ENCODE measurements at places on chromosomes 7 and 10.

DNA sequence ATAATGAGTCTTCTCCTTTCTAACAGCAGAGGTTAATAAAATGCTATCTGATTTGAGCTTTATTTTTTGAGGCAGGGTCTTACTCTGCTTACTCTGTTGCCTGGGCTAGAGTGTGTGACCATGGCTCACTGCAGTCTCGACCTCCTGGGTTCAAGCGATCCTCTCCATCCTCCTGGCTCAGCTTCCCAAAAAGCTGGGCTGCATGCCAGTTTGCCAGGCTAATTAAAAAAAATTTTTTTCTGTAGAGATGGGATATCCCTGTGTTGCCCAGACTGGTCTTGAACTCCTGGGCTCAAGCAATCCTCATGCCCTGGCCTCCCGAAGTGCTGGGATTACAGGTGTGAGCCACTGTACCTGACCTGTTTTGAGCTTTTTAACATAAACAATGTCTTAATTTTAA is 56.7 kb downstream of the SCD start:
- no peak for DNase-seq

- no peak for DNase-seq
Measured at GRCh38 chr10:109030581-109031210, 892.6 kb downstream of the XPNPEP1 start.

GRCh38 chr7:37344886-37345579 is 103.6 kb downstream of the ELMO1 start:
- peak; percentile 33 for DNase-seq

- no peak for DNase-seq
Measured at GRCh38 chr10:31930856-31931255, 2.2 kb upstream of the ARHGAP12 start.

DNA sequence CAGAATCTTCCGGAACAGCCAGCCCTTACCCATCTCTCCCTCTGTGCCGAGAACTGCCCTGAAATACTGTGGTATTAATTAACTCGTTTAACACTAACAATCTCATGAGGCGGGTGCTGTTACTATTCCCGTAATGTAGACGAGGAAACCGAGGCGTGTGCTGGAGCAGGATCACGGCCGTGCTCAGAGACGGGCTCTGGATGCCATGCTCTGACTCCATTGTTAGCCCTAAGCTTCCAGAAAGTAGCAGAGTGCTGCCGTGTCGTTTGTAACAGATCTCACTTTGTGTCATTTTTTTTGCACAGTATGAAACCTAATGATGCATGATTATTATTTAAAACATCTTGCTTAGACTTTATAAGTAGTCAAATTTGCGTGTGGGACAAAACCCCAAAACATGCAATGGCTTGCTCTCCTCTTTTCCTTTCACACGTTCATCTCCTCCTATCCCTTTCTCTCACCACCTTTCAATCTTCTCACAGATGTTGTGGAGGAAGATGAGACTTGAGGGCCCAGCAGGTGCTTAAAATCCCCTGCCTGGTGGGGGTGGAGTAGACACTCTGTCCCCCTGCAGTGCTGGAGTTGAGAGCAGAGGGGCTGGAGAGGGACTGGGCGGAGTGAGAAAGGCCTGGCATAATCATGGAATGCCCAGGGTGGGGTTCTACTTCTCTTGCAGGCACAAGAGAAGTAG is 482 bp upstream of the ACTR3C start:
- peak; percentile 46 for DNase-seq

GRCh38 chr10:49698679-49699078 is 19.2 kb downstream of the C10orf53 start:
- no peak for DNase-seq

GRCh38 chr10:83037653-83038052 is 1101.7 kb upstream of the GHITM start:
- no peak for DNase-seq

DNA sequence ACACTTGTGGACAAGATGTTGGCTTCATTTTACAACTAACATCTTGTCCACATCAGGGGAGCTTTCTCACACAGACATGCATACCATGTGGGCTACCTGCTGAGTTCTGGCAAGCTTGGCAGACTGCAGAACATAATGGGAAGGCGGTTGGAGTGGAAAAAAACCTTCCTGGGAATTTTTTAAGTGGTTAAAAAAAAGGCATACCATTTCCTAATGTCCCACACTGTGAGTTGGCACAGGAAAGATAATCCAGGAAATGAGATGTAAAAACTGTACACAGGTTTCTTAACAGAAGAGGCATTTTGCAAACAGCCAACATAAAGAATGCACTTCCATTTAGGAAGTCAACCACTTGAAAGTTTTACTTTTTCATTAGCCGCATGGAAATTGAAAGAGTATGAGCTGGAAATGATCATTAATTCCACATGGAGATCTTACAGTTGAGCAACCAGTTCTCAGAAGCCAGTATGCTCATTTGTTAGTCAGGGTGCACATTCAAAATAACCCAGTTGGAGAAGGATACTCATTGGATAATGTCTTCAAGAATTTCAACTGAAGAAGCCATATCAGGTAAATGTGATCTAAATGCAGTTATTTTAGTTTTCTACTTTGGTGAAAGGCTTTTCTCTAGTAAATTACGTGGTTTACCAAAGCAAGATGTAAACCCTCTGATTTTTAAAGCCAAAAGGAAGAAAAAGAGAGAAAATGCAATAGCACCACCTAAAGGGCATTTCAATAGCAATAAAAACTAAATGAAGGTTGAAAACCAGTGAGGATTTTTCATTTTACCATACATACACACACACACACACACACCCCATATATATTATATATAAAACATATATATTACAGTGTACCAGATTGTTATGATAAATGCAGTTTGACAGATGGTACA is 194.0 kb downstream of the TAX1BP1 start:
- DNase-seq: peak; percentile 8

GRCh38 chr7:44738051-44738723 is 10.5 kb upstream of the ZMIZ2 start:
- DNase-seq: no peak

DNA sequence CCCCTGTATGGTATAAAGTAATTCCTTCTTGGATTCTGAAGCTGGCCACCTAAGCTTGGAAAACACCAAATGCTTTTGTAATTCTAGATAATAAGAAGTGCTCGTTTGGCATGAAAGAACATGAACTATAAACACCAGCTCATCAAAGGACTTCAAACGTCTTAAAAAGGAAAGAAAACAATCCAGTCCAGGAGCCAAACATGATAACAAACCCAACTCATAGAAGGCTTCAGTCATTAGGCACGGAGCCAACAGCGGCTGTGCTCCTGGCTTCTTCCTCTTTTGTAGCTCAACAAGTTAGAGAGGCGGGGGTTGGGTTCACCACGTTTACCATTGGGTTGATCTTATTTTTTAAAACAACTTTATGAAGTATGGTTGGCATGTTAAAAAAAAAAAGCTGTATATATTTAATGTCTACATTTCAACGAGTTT is 56.4 kb upstream of the ECHDC3 start:
- DNase-seq: peak; percentile 99

DNA sequence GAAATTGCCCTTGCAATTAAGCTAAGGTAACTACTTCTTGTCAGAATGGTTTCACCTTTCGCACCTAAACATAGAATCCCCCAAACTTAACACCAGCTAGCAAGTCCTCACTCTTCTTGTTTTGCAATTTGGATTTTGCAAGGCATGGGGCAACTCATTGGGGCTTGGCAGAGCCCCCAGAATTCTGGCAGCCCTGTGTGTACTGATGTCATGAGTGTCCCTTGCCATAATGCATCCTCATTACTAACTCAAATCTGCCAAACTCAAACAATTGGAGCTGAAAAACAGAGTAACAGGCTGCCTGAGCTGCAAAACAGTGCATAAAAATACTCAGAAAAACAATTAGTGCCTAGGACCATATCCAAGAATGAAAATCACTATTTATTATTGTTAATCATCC is 7.9 kb upstream of the XPNPEP1 start:
- no peak for DNase-seq

- no peak for DNase-seq
Measured at GRCh38 chr10:20658158-20658557, 239.0 kb downstream of the NEBL start.

DNA sequence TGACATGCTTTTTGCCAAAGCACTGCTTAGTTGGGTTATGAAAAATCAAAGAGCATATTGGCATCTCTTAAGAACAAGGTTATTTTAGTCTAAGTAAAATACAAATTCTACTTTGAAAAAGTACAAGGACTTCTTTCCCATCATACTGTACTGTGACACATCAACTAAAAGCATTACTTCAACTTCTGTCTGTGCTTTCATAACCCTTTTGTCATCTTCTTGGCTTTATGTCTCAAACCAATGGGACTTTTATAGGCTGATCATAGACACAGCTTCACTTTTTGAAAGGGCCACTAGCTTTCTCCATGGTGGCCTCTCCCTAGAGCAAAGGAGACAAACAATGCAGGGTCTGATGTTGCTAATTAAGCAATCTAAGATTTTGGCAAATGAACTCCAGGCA is 188.9 kb upstream of the CSTF2T start:
- DNase-seq: no peak

DNA sequence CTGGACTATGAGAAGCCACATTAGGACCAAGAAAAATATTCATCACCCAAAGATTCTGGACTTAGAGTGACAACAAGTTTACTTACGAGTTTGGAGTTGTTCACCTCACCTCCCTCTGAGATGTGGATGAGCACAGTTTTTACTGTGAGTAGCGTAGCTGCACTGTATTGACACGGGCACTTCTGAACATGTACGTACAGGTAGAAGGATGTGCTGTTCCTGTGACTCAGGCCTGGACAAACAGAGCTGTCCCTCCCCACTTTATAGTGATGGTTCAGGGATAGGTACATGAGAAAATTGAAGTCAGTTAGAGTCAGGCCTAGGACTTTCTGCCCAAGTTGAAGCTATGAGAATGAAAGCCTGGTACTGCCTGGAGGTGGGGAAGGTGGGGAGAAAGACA is 80.9 kb upstream of the DYNC1I1 start:
- no peak for DNase-seq

DNA sequence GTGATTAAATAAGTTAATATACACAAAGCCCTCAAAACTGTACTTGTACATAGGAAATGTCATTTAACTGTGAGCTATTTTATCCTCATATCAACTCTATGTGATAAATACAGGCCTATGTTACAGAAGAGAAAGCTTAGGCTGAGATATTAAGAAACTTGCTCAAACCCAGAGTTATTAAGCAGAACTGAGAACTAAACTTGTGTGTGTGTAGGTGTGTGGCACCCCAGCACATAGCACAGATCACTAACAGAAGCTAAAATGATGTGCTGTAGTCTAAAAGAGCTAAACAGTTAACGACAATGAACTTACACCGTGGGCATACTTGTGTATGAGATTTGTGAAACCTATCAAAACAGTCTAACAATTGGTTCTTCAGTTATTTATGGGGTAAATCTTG is 34.5 kb downstream of the MTPN start:
- no peak for DNase-seq

GRCh38 chr7:4840079-4840501 is 21.7 kb downstream of the PAPOLB start:
- no peak for DNase-seq

DNA sequence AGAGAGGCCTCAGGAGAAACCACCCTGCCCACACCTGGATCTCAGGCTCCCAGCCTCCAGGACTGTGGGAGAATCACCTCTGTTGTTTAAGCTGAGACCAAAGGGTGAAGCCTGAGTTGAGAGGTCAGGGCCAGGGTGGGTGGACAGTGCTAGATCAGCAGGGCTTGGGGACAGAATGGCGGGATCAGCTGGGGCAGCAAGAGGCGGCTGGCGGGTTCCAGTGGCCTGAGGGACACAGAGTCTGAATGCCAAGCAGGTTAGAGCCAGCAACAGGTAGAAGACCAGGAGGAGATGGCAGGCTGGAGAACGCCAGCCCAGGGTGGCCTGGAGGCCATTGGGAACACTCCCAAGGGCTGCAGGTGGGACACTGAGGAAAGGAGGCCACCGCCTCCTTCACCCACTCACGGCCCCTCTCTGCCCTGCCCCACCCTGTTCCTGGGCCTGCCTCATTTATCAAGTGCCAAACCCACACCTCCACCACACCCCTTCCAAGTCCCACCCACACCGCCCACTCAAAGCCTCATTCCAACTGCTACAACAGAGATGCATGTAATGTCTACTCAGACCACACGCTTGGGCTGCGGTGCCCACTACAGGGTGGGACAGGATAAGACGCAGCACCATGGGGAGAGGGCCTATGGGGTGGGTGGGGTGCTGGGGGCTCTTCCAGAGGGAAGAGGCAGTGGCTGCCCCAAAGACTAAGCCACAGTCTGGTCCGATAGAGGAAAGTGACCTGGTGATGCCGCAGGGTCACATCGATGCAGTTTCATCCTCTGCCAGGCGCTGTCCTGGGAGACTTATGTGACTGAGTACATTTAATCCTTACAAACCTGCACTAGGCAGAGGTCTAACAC is 173.9 kb downstream of the TNS3 start:
- no peak for DNase-seq

DNA sequence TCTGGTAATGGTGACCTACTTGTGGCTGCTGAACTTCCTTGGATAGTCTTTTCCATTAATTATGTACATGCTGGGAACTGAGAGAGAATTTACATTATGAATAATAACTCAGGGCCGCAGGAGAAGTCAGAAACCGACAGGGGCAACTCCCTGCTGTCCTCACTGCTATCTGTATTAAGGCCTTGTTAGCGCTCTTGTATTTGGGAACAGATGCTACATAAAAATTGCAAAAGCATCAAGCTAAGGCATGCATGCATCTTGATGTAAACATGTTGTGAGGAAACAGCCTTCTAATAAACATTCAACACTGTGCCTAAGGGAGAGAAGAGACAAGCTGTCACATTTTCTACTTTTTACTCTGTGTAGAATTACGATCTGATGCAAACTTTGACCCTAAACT is 158.4 kb downstream of the PARD3 start:
- no peak for DNase-seq

DNA sequence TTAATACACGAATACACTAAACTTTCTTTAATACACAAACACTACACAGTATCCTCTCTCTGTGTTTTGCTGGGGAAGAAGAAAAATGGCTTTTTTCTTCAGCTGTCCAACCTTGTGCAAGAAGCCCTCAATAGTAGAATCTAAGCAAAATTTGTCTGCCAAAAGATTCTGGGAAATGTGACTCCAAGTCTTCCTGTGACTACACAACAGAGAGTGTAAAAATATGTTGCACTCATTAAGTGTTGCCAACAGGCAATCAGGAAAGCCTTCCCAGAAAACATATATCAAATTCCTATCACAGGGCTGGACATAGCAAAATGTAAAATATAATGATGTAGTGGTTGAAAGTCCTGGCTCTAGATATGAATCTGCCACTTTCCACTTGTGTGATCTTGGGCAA is 825.1 kb upstream of the ZWINT start:
- no peak for DNase-seq

DNA sequence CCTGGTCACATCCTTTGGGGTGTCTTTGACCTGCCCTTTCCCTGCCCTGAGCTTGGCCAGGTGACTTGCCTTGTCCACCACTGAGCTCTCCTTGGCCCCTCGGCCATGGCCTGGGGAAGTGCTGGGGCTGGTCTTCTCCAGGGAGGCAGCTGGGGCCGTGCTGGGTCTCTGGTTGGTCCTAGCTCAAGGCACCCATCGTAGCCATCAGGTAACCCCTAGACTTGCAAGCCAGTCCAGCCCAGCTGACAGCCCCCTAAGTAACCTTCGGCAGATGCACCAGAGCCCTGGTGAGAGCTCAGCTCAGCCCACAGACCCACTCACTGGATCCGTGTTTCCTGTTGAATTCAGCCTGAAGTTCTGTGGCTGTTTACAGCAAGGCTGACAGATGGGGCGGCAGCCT is 176.2 kb upstream of the SHH start:
- no peak for DNase-seq

- DNase-seq: peak; percentile 22
Measured at GRCh38 chr7:55366461-55367070, 1.4 kb downstream of the LANCL2 start.

All from common myeloid progenitor, CD34-positive (primary cell).